ENCODE measurements at places on chromosomes 2 and 18.

GRCh38 chr2:10439185-10439879, 8.8 kb downstream of the ODC1 start:
- no peak for DNase-seq

- DNase-seq = no peak
Measured at GRCh38 chr2:85255813-85256594, 71.8 kb downstream of the TGOLN2 start.

DNA sequence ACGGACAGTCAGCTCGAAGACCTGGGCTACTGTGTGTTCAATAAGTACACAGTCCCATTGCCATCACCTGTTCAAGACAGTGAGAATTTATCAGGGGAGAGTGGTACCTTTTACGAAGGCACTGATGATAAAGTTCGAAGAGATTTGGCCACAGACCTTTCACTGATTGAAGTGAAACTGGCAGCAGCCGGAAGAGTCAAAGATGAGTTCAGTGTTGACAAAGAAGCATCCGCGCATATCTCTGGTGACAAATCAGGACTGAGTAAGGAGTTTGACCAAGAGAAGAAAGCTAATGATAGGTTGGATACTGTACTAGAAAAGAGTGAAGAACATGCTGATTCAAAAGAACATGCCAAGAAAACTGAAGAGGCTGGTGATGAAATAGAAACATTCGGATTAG, 76.9 kb upstream of the UNC80 start:
- no peak for DNase-seq

DNA sequence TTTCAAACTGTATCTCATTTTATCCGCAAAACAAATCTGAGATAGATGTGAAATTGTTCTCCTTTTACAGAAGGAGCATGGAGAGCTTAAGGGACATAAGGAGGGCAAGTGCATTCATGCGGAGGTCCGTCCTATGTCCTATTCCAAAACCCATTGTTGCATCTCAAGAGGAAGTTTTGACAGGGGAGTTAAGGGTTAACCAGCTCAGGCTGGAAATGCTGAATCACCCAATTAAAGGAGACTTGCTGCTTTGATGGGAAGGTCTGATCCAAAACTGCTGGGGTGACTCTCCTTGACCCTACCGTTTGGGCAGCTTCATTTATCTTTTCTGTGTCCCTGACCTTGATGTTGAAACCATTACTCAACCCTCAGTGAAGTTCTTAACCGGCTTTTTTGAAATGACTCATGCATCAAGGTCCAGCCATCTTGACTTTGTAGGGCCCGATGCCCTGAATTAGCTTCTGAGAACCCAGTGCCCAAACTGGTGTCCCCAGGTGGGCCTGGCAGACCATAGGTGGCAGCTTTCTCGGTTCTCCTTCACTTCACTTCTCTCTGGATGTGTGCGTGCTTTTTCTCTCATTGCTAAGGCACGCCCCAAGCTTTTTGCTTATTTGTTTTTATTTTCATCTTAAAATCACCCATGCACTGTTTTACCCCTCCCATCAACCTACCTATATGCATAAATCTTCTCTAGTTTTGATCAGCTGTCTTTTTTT, 15.9 kb upstream of the TXNDC2 start:
- no peak for DNase-seq
